Activated naive CD4-positive, alpha-beta T cell treated with anti-CD3 and anti-CD28 coated beads for 36 hours (primary cell): ENCODE measurements at places on chromosomes 16 and 17.

- H3K36me3 ChIP-seq, result peaks cover 1% of the 10 kb centered on the region
- H3K4me1 ChIP-seq, result peaks cover 1% of the 10 kb centered on the region
- DNase-seq, result no peak
- no peak overlapping the region for H3K4me3 ChIP-seq
Measured at GRCh38 chr17:3993493-3994220, 29.4 kb upstream of the ATP2A3 start.

DNA sequence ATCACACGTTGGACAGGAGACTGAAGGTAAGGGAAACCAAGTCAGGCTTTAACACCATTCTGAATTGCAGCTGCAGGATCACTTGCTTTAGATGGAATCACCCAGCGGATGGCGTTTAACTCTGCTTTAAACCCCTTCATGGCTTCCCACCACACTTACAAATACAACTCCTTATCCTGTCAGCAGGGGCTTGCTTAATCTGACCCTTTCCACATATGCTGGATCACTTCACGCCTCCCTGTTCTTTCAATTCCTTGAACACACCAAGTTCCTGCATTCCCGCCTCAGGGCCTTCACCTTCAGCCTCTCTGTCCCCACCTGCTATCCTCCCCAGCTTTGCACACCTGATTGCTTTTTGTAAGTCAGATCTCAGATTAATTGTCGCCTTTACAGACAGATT is 442.2 kb downstream of the MAF start:
- H3K27ac ChIP-seq, result no peak overlapping the region
- no peak for DNase-seq
- H3K4me1 ChIP-seq, result peaks cover 26% of the 10 kb centered on the region
- H3K27me3 ChIP-seq, result no peaks in the 10 kb centered on the region
- no peaks in the 10 kb centered on the region for H3K36me3 ChIP-seq

- no peak for DNase-seq
- no peaks in the 10 kb centered on the region for H3K27me3 ChIP-seq
- H3K27ac ChIP-seq, result no peak overlapping the region
- H3K4me3 ChIP-seq, result no peak overlapping the region
- peaks cover 15% of the 10 kb centered on the region for H3K4me1 ChIP-seq
Measured at GRCh38 chr16:56413381-56413780, 12.0 kb downstream of the AMFR start.

- H3K4me3 ChIP-seq, result no peak overlapping the region
- no peaks in the 10 kb centered on the region for H3K36me3 ChIP-seq
- peaks cover 5% of the 10 kb centered on the region for H3K27me3 ChIP-seq
- DNase-seq, result peak; percentile 88
- peaks cover 11% of the 10 kb centered on the region for H3K4me1 ChIP-seq
Measured at GRCh38 chr17:2828397-2829038, 32.3 kb downstream of the RAP1GAP2 start.
